ENCODE measurements at places on chromosomes 5 and 9. TPM values are rescaled to one million over a fixed set of nuclear protein-coding genes. Genes with fewer than 3 reads are reported as not detected.

TEX48 gene
- not detected for total RNA-seq

DRD1 gene
- total RNA-seq, result not detected

SNX24 gene
- 6.4 TPM for total RNA-seq

ZNF474 gene
- total RNA-seq, result 0.56 TPM

TXNDC8 gene
- total RNA-seq, result not detected

STC2 gene
- total RNA-seq, result 11.3 TPM

CDKN2B-AS1 gene
- 0.55 TPM for total RNA-seq

DOK3 gene
- total RNA-seq, result 0.98 TPM

FOXD4L6 gene
- total RNA-seq, result not detected

ENTPD2 gene
- 3.3 TPM for total RNA-seq

RICTOR gene
- total RNA-seq, result 16.4 TPM

FYB1 gene
- total RNA-seq, result 0.97 TPM

ERCC8 gene
- total RNA-seq, result 2.9 TPM

EXOSC2 gene
- total RNA-seq, result 12.5 TPM

AIF1L gene
- total RNA-seq, result 2.4 TPM

CRHBP gene
- total RNA-seq, result not detected

IL4 gene
- total RNA-seq, result not detected

C1QTNF3 gene
- 2.0 TPM for total RNA-seq

SLC4A9 gene
- total RNA-seq, result not detected

IFNB1 gene
- total RNA-seq, result not detected

Data from pancreas (tissue), 10 donors.